ENCODE measurements at places on chromosomes 7 and 10.

DNA sequence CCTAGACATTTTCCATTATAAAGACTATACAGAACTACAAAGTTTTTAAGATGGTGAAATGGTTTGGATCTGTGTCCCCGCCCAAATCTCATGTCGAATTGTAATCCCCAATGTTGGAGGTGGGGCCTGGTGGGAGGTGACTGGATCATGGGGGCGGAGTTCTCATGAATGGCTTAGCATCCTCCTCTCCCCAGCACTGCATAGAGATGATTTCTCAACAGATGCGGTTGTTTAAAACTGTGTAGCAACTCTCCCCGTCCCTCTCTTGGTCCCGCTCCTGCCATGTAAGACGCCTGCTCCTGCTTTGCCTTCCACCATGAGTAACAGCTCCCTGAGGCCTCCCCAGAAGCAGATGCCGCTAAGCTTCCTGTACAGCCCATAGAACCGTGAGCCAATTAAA, 1.6 kb downstream of the FAM133B start:
- DNase-seq = peak; percentile 51

DNA sequence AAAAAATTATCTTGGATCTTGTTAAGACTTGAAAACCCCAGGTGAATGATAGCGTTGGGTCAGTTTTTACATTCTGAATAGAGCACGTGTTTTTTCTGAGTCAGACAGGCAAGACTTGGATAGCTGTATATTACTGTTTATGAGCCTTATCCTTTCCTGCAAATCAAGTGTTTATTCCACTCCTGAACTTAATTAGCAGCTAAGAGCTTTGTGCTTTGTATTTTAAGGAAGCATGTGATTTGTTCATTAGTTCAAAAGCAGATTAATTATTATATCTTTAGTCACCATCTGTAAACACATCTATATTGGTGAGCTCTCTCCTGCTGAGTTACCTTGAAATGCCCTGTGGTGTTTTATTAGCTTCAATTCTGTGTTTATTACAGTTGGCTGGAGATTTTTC, 98.6 kb upstream of the PRPS1L1 start:
- no peak for DNase-seq

DNA sequence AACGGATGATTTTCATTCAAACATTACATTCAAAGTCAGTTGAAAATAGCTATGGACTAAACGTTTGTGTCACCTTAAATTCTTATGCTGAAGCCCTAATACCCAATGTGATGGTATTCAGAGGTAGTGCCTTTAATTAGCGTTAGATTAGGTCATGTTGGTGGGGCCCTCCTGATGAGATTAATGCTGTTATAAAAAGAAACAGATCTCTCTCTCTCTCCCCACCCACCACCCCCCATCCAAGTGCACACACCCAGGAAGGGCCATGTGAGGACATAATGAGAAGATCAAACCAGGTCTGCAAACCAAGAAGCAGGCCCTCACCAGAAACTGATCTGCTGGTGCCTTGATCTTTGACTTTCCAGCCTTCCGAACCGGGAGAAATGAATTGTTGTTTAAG, 44.2 kb downstream of the ZNF438 start:
- DNase-seq = no peak

GRCh38 chr10:84593506-84593905, 265.1 kb downstream of the CCSER2 start:
- DNase-seq = no peak

- DNase-seq = no peak
Observed at GRCh38 chr7:80316811-80317210, 182.2 kb downstream of the GNAI1 start.

DNA sequence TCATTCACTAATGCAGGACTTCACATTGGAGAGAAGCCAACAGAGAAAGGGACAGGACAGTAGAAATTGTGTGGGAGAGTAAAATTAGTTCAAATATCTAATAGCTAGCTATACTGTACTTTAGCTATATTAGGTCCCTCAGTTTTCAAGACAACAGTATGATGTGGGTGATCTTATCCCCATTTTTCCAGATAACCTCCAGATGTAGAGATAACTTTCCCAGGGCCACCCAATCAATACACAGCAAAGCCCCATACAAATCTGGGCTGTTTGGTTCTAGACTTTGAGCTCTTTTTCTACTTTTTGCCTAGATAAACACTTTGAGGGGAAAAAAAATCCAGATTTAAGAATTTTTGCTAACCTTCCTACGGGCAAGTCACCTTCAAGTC, 482 bp upstream of the CLDN12 start:
- DNase-seq = no peak

GRCh38 chr10:32143302-32143847, 87.2 kb upstream of the KIF5B start:
- no peak for DNase-seq

DNA sequence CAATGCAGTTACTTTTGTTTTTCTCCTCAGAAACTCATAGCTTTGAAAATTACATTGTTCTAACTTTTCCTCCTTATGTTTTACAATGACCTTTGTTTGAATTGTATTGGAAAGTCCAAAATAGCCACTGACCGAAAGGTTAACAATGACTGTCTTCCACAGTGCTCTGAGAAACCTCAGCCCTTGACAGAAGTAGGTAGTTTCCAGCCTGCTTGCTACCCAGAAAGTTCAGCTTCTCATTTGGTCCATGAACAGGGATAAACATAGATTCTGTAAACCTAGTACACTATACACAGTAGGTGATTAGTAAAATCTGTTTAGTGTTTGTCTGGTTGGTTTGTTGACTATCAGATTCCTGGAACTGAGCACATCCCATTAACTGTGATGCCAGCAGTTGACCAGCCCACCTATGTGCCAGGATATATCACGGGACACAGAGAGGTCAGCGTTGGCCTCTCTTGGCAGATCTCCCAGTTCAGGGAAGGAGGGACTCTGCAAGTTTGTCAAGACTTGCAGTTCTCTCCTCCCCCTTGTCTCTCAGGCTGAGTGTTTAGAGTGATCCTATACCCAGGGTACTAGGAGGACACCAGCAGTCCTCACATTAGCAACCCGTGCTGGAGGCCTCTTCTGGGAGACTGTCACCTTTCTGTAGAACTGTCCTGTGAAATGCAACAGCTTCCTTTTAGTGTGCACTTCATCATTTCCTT, 297.6 kb downstream of the ARHGAP12 start:
- DNase-seq = no peak

- DNase-seq = peak; percentile 78
Observed at GRCh38 chr7:134949171-134949570, 37.1 kb upstream of the AGBL3 start.

- no peak for DNase-seq
Observed at GRCh38 chr10:131654471-131655087, 246.2 kb upstream of the PPP2R2D start.

GRCh38 chr10:124369986-124370385, 48.7 kb downstream of the OAT start:
- no peak for DNase-seq

GRCh38 chr7:70091362-70091761, 493.1 kb downstream of the AUTS2 start:
- no peak for DNase-seq

- no peak for DNase-seq
Observed at GRCh38 chr10:22318772-22319171, 2.1 kb upstream of the BMI1 start.

DNA sequence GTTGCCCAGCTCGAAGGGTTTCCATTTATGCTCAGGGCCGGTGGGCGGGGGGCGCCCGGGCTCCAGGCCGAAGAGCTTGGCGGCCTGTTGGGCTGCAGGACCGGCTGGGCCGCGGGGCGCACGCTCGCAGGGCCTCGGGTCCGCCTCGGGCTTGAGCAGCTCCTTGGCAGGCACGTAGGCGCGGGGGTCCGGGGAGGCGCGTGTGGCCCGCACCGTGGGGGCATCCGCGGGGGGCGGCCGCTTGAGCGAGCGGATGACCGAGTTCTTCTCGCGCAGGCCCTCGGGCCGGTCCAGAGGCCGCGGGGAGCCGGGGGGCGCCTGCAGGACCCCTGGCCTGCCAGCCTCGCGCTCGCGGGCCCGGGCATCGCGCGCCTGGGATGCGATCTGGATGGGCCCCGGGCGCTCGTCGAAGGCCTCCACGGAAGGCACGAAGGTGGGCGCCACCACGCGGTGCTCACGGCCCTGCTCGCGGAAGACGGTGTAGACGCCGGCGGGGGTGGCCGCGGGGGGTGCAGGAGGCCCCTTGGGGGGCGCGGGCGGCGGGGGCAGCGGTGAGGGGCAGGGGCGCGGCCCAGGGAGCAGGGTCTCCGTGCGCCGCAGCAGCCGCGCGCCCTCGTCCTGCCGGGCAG, 35.2 kb downstream of the TNRC18 start:
- no peak for DNase-seq

GRCh38 chr10:126463286-126463685, 75.0 kb upstream of the ADAM12 start:
- no peak for DNase-seq

- no peak for DNase-seq
Observed at GRCh38 chr10:1624240-1624639, 113.1 kb downstream of the ADARB2 start.

- peak; percentile 43 for DNase-seq
Observed at GRCh38 chr10:110834629-110835301, 37.0 kb upstream of the PDCD4 start.

DNA sequence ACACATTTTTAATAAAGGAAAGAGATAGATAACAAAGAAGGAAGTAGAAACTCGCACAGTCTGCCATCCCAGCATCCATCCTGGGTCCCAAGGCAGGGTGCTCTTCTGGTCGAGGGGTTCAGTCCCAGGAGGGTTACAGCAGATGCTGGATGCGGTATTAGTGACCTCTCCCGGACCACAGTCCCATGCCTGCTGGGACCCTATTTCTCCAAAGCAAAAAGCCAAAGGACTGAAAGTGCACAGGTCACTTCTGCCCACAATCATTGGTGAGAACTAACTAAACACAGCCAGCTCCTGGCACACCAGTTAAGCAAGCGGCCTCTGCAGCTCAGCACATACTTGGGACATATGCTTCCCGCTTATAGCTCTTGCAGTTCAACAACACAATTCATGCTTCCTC, 96.1 kb upstream of the HABP2 start:
- DNase-seq = no peak

- DNase-seq = no peak
Observed at GRCh38 chr10:59508956-59509355, 146.6 kb upstream of the FAM13C start.

GRCh38 chr10:9296190-9296589, 1241.7 kb downstream of the GATA3 start:
- no peak for DNase-seq
